Fibroblast of skin of left biceps (primary cell): ENCODE measurements at places on chromosomes 6 and 20.

DNA sequence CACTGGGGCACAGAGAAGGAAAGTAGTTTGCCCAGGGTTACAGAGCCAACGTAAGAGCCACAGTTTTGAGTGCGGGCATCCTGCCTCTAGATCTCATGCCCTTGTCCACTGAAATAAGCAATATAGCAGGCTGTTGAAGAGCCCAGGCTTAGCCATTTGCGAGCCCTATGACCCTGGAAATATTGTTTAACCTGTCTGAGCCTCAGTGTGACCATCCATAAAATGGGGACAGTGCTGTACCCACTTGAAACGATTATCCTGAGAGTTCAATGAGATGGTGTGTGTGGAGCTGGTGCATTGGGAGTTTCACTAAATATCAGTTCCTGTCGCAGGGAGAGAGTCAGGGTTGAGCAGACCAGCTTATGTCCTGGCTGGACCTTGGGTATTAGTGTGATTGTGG lies 173.1 kb upstream of the KCNG1 start:
- no peak for DNase-seq

- no peak for DNase-seq
Observed at GRCh38 chr20:49904440-49905214, 10.7 kb downstream of the SPATA2 start.

DNA sequence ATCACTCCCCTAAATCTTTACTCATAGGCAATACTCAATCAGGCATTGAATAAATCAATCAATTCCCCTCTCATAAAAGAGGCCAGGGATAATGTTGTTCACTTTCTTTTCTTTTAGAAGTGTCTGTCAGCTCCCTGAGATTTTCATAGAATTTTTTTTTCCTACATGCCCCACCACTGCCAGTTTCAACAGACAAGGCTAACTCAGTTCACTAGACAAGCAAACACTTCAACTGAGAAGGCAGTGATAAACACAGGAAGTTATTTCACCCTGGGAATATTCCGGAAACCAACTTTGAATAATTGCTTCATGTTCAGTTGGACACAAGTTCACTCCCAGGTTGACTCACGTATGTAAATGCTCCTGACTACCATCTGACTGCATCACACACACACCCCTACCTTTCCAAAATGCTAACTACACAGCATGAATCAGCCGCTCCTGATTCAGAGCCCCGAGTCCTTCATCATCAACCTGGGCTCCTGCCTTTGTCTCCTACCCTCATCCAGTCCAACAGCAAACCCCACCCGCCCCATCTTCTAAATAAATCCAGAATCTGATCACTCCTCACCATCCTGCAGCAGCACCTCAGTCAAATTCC lies 143.9 kb downstream of the BCAS1 start:
- no peak for DNase-seq

- no peak for DNase-seq
Observed at GRCh38 chr6:136324686-136325380, 35.2 kb upstream of the BCLAF1 start.

DNA sequence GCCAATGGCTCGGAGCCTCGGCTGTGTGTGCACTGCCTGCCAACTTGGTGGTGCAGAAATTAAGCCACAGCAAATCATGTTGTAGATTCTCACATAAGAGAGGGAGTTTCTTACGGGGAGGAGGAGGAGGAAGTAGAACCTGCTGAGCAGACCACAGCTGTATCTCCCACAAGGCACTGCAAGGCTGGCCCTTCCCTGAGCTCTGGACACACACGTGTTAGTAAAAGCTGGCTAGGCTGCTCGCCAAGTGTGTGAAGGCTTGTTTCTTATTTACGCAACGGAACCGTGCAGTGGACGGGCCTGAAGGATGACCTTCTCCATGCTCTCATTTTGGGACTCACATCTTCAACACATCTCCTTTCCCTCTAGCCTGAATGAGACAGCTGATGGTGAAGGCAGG lies 15.7 kb upstream of the QKI start:
- DNase-seq = no peak

DNA sequence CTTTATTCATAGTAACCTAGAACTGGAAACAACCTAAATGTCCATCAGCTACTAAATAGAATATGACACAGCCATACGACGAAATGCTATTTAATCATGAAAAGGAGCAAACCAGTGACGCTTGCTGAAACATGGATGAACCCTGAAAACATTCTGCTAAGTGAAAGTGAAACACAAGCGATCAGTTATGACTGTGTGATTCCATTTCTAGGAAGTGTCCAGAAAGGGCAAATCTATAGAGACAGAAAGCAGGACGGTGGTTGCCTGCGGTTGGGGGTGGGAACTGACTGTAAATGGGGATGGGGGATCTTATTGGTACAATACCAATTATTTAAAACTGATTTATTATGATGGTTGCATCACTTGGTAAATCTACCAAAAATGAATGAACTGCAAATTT lies 126.8 kb downstream of the IPCEF1 start:
- no peak for DNase-seq

DNA sequence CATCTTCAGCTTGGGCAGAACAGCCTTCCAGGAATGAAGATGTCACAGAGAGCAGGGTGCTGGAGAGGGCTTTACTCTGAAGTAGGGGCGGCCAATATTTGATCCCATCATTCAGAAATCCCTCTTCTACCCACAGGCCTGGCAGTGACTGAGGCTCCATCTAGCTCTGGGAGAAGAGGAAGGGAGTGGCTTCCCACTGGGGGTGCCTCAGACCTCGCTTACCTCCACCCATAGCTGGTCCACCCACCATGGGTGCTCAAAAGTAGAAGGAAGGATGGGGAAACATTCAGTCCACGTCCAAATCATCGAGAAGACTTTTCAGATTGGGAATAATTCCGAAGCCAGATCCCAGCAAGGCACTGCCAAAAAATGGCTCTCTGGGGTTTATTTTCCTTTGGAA lies 11.8 kb upstream of the THBD start:
- DNase-seq = no peak

DNA sequence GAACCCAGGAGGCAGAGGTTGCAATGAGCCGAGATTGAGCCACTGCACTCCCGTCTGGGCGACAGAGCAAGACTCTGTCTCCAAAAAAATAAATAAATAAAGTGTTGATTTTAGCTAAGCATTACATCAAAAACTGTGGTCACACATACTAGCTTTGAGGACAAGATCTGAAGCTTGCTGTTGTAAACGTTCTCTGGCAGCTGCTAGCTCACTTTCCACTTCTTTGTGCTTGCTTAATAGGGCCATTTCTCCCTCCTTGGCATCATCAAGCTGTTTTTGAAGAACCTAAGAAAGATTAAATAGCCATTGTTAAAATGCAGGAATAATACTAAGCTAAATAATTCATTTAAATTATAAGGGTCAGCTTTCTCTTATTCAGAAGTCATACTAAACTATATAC lies 55.7 kb downstream of the FAM184A start:
- no peak for DNase-seq

GRCh38 chr6:79946272-79947190 lies 822 bp downstream of the ELOVL4 start:
- no peak for DNase-seq

- no peak for DNase-seq
Observed at GRCh38 chr6:88262332-88262731, 96.2 kb upstream of the CNR1 start.

DNA sequence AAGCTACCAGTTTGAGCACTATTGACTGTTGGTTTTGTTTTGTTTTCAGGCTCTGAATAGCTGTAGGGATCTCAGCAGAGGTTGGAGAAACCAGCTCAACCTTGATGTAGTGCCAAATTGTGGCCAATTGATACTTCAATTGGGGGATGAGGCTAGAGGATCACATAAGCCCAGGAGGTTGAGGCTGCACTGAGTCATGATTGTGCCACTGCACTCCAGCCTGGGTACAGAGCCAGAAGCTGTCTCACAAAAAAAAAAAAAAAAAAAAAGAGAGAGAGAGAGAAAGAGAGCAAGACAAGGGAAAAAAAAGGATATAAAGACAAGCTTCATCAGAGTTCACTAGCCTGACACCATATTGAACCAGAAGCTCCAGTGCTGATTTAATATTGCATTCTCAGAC lies 702.1 kb downstream of the FRK start:
- no peak for DNase-seq

- DNase-seq = no peak
Observed at GRCh38 chr6:133989525-133989924, 36.5 kb downstream of the TBPL1 start.

- DNase-seq = no peak
Observed at GRCh38 chr6:134368670-134369069, 50.8 kb upstream of the SGK1 start.

GRCh38 chr6:35400901-35401311 lies 51.2 kb upstream of the FANCE start:
- no peak for DNase-seq

DNA sequence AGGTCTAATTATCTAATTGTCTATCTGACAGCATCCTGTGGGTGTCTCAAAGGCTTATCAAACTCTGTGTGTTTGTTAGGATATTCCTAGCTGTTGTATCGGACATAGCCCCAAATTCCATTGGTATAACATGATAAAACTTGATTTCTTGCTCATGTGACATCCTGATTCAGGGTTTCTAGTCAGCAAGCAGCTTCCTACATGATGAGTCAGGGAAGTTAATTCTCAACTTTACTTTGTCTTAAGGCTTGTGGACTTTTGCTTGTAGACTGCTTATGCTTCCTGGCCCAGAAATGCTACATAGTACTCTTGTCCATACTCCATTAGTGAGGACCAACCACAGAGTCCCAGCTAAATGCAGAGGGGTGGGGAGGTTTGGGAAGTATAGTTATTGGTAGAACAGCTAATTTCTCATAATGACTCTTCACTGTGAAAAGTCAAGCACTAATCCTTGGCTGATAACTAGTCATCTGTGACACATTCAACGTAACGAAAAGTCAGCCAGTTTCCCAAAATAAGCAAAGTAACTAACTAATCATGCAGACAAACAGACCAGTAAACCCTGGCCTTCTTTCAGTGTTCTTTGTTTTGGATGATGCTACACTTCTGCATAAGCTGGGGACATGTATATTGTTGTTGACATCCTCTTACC lies 25.8 kb downstream of the NKAIN2 start:
- DNase-seq = peak; percentile 17

DNA sequence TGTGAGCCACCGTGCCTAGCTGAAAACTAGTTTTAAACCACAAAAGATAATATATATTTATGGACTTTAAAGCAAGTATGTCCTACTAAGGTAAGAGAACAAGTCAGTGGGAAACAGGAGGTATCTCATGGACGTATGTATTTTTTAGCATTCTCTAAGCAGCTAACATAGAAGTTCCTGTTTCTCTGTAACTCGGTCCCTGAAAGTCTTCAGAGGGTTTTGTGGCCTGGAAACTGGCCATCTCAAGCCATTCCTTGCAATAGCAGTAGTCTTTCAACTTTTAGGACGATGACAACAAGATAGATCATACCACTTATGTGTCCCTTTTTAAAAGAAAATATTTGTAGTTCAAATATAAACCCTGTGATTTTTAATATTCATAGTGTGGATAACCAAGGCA lies 95.6 kb upstream of the RALGAPA2 start:
- DNase-seq = no peak

- DNase-seq = no peak
Observed at GRCh38 chr20:44023515-44024371, 109.1 kb downstream of the TOX2 start.

DNA sequence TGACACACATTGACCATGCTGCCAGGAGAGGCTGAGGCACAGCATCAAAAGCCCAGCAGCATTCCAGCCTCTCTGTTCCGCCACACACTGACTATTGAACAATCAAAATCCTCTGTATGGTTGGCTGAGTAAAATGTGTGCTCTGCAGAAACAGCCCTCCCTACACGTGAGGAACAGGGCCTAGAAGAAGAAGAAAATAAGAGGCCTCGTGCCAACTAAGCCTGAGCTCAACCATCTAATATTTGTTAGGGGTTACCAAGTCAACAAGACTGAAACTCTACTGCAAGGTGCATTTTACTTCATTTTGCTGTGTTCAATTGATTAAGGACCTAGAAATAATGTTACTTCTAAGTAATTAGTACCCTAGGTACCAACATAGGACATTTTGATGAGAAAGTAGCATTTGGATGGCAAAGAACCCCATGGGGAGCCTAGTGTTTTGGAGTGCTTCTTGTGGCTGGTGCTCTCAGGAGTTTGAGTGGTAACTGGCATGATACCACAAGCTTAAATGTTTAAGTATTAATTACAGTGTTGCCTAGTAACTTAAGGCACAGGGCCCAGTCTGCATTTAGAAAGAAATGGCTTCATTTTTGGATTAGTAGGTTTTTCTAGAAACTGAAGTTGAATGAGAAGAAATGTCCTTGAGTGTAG lies 146.6 kb upstream of the PLN start:
- no peak for DNase-seq

DNA sequence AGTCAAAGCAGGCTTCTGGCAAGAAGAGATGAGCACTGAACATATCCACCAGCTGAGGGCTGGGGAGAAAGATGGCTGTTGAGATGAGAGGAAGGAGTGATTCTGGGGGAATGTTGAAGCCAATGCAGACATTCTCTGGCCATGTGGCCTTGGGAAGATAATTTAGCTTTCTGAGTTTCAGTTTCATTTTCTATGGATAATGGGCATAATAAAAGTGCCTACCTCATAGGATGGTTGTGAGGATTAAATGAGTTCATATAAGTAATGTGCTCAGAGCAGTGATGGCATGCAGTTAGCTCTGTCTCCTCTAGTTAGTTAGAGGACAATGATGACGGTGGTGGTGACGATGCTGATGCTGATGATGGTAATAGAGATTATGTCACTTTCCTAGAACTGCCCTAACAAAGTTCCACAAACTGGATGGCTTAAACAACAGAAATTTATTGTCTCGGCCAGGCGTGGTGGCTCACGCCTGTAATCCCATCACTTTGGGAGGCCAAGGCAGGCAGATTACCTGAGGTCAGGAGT lies 18.5 kb upstream of the KCNK5 start:
- DNase-seq = no peak

DNA sequence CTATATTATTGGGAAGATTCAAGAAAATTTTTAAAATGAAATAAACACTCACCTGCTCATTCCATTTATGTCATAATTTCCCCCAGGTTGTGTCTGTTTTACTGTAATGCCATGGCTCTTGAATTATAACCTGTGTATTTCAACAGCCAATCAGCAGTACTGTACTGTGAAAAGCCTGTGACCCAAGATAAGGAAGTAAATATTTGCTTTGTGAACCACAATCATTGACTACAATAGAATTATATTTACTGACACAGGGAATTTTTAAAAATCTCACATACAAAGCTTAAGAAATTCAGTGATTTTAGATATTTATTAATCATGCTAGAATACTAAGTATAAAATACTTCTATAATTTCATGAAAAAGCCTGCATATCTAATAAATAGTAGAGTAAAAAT lies 6.0 kb downstream of the RGS17 start:
- no peak for DNase-seq

- no peak for DNase-seq
Observed at GRCh38 chr6:169669147-169669546, 32.7 kb downstream of the WDR27 start.

- DNase-seq = no peak
Observed at GRCh38 chr6:169867751-169868191, 116.3 kb downstream of the ERMARD start.

GRCh38 chr6:125066964-125067363 lies 86.6 kb upstream of the TPD52L1 start:
- peak; percentile 13 for DNase-seq
